ENCODE measurements at places on chromosomes 7 and 10.

GRCh38 chr7:23246555-23246954 lies at the start of gene GPNMB:
TSS of gene GPNMB (plus strand) at chr7:23246775. CDS start at chr7:23246858, 83 bp downstream.
- no peak for DNase-seq

DNA sequence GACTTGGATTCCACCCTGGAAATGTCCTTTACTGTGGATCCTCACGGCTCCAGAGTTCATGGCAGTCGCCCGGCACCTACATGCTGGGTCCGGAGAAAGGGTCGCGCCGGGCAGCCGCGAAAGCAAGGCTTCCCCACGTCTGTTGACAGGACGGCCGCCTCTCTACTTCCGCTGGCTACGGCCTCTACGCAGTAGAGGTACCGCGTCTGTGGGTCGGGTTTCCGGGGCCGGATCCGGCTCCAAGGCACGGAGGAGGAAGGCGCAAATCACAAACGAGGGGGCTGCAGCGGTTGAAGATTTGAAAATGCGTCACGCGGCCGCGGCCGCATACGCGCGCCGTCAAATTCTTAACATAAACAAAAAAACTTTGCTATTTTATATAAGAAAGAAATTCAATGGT lies 649.6 kb downstream of the REEP3 start:
- no peak for DNase-seq

GRCh38 chr10:63579371-63580014 lies 58.3 kb downstream of the REEP3 start:
- no peak for DNase-seq

DNA sequence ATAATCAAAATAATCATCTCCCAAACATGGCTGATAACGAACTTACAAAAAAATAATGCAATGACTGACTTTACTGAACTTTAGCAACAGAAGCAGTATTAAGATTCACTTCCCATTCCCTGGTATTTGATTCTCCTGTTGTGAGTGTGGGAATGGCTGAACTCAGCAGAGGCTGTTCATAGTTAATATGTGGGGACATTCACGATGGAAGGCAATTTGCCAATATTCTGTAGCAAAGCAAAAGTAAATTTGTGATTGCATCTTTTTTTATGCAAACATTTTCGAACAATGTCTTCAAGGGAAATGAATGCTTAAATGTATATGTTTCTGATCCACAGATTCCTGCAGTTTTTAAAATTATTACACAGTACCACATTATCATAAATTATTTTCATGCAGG lies 431.7 kb upstream of the KLF6 start:
- DNase-seq = no peak

DNA sequence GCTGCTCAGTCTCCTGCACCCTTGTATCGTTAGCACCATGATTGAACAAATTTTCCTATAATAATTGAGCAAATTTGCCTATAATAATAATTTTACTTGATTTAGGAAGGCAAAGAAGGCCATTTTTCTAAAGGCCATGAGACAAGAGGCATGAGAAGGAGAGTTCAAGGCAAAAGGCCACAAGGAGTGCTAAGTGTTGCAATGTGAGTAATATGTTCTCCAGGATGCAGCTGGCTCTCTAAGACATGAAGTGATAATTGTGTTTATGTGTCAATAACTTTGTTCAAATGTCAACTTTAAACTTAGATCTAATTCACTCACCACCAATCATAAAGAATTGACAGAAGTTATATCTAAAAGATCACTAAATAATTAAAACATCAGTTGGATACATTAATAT lies 53.8 kb downstream of the SGCE start:
- DNase-seq = no peak

- no peak for DNase-seq
These were observed 323.4 kb downstream of the GRID1 start for GRCh38 chr10:86043236-86043635.

DNA sequence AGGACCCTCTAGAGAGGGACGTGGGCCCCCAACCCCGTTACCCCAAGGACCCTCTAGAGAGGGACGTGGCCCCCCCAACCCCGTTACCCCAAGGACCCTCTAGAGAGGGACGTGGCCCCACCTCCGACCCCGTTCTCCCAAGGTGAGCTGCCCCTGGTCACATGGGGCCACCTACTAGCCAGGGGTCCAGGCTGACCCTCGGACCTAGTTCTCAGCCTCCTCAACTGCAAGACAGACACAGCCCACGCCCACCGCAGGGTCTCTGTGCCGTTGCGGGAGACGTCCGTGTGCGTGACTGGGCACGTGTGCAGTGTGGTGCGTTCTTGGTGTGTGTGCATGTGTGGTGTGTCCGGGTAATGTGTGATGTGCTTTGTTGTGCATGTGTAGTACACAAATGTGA lies 21.6 kb upstream of the UTF1 start:
- no peak for DNase-seq

- no peak for DNase-seq
These were observed 133.9 kb upstream of the CHST15 start for GRCh38 chr10:124227055-124227975.

DNA sequence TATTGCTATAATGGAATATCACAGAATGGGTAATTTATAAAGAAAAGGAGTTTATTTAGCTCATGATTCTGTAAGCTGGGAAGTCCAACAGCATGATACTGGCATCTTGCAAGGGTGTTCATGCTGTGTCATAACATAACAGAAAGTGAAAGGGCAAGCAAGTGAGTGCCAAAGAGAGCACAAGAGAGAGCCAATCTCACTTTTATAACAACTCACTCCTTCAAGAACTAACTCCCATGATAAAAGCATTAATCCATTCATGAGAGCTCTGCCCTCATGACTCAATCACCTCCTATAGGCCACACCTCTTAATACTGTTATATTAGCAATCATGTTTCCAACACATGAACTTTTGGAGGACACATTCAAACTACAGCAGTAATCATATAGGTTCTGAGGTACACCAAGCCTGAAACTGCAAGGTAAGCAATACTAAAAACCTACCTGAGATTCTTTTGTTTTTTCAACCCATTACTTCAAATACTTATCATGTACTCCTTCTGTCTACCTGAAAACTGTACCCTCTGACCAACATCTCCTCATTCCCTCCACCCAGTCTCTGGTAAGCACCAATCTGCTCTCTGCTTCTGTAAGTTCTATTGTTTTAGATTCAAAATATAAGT lies 219.7 kb downstream of the MTERF1 start:
- no peak for DNase-seq

Data from DMS79 (cell line).